ENCODE measurements at places on chromosomes 11 and 22.

DNA sequence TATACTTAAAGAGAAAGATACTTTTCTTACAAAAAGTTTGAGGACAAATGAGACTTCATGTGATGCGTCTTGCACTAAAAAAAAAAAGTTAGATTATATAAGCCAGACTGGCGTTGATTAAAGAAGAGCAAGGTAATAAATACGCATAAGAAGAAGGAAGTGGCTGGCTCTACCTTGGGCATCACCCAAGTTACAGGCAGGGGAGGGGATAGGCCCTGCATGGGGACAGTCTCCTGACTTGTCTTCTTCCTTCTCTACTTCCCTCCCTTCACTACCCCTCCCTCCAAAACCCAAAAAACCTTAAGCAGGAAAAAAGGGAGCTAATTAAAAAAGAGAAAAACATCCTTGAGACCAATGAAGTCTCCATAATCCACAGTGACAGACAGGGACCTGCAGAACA, 22.3 kb upstream of the TMA7B start:
- DNase-seq = no peak

- DNase-seq = no peak
These were observed 22.5 kb downstream of the PISD start for GRCh38 chr22:31639436-31640039.

- DNase-seq = no peak
These were observed 12.2 kb upstream of the CCDC89 start for GRCh38 chr11:85698195-85698594.

GRCh38 chr11:16924826-16925560, 89.2 kb downstream of the PLEKHA7 start:
- peak; percentile 87 for DNase-seq

DNA sequence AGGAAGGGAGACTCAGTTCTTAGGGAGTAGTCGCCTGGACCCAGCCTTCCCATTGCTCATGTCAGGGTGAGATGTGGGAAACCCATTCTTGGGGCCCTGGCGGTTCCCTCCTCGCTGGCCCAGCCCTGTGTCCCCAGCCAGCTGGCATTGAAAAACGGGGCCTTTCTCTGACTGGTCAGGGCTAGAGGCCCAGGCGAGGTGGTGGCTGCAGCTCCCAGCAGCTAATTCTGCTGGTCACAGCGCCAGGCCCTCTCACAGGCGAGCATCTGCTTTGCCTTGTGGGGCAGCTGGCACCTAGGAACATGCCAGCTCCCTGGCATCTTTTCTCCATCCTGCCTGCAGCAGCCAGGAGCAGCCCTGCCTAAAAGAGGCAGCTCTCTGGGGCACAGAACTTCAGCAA, 20.1 kb downstream of the TSPAN18 start:
- peak; percentile 79 for DNase-seq

DNA sequence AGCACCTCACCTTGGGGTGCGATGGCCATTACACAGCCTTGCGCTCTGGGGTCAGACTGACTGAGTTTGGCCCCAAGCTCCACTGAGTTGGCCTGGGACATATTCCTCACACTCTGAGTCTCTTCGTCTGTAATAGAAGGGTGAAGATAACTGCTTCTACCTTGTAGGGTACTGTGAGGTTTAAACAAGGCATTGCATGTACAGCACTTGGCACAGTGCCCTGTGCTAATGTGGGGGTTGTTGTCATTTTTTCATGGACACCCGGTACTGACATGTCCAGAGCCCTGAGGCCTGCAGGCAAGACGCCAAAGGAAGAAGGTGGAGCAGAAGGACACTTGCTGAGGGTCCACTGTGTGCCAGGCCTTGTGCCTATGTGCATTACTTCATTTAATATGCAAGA, 50.7 kb downstream of the OTOG start:
- DNase-seq = no peak

GRCh38 chr11:29318134-29318845, 698.5 kb downstream of the KCNA4 start:
- no peak for DNase-seq

DNA sequence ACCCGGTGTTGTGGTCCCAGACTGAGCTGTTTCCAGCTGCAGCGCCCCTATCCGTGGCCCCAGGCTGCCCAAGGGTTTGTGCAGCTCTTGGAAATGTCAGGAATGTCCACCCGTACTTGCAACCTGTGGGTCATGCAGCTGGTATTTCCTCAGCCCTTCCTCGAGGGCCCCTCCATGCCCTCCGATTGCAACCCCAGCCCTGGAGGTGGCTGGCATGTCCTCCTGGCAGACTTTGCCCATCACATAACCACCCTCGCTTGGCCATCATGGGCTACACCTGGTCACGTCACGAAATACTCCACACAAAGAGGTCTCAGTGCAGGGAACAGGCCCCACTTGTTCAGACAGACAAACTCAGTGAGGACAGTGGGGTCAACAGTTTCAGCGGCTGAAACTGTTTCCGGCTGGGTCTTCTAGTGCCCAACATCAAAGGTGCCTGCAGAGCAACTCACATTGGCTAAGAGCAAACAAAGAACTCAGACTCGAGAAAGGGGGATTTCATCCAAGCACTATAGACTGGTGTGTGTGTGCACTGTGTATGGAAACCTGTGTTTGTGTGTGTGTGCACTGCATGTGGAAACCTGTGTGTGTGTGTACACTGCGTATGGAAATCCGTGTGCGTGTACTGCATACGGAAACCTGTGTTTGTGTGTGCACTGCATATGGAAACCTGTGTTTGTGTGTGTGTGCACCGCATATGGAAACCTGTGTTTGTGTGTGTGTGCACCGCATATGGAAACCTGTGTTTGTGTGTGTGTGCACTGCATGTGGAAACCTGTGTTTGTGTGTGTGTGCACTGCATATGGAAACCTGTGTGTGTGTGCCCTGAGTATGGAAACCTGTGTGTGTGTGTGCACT, 72.8 kb upstream of the CCND1 start:
- no peak for DNase-seq

- DNase-seq = peak; percentile 81
These were observed 27.3 kb downstream of the STK33 start for GRCh38 chr11:8566613-8567210.

- no peak for DNase-seq
These were observed 18.1 kb downstream of the DUSP8 start for GRCh38 chr11:1553808-1554594.

DNA sequence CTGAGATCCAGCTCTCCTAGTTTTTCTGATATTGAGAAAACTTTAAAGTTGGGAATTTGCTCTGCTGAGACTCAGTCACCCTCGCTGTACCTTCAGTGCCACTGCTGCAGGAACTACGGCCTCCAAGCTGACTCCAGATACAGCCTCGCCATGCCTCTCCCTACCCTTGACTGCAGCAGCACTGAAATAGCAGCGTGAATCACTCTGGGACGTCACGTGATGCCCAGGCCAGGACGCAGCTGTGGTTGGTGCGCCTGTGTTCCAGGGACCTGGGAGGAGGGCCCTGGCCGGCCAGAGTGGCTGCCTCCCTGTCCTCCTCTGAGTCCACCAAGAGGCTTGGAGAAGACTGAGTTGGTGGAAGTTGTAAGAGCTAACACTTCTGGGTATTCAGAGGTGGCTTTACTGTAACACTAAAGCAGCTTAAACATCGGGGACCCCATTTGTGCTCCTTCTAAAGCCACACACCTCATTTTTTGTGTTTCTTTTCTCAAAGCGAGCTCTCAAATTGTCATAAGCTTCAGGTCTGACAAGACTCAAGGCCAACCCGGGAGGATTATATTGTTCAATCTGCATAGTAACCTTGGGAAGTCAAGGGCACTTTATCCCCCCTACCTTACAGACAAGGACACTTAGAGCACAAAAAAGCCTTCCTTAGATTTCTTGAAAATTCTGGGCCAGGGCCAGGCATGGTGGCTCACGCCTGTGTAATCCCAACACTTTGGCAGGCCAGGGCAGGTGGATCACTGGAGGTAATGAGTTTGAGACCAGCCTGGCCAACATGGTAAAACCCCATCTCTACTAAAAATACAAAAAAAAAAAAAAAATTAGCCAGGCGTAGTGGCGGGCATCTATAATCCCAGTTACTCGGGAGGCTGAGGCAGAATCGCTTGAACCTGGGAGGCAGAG, 4.2 kb upstream of the STIP1 start:
- DNase-seq = peak; percentile 95

GRCh38 chr22:39296981-39297489, 22.4 kb downstream of the RPL3 start:
- no peak for DNase-seq

DNA sequence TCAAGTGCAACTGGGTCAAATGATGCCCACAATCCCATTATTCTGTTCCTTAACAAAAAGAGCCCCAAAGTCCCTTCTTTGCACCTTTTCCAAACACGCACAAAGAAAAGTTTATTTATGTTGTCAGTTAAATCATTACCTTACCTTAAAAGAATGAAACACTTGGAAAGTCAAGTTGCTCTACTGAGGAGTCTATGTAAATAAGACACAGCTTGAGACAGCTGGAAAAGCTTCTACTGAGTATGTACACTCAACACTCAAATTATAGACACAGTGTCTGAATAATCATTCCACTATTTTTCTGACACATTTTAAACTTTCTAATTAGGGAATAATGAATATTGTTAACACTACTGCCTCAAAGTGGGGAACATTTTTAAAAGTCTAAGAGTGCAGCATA, 21.6 kb upstream of the PHLDA2 start:
- no peak for DNase-seq

- no peak for DNase-seq
These were observed 120.9 kb downstream of the ME3 start for GRCh38 chr11:86551288-86552092.

GRCh38 chr11:501683-502287, 5.3 kb downstream of the RNH1 start:
- DNase-seq = no peak

DNA sequence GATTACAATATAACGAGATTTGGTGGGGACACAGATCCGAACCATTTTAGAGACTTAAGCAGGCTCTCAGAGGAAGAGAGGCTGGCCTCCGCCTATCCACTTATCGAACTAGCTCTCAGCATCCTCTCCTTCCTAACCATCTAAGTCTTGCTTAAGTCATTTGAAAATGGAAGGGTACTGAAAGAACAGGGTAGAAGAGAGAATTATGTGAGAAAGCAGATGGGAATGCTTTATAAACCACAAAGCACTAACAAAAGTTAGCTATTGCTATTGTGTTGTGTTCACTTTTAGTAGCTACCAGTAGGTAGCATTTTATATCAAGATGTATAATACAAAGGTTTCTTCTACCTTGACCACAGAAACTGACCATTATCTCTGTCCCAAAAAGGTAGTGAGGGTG, 153.4 kb upstream of the CADM1 start:
- no peak for DNase-seq

GRCh38 chr11:79363256-79363655, 77.6 kb downstream of the TENM4 start:
- no peak for DNase-seq

DNA sequence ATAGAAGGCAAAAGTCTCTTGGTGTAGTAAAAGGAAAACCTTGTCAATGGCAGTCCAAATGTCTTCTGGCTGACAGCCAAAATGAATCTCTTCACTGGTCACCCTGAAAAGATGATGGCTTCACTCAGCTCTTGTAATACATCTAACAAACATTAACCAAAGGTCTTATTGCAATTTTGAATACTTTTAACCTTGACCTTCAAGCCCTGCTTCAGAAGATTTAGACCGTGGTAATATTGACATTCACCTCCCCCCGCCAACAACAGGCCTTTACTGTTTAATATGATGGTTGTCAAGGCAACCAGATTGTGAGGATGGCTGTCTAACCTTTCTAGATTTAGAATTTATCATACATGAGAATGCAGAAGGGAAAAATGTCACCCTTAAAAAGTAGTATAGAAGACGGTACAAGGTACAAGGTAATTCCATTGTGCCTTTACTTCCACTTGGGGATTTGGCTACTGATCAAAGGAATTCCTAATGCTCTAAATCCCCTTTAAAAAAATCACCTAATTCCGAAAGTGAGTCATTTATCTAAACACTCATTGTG, 342.3 kb downstream of the LARGE1 start:
- DNase-seq = no peak

- no peak for DNase-seq
These were observed at the start of gene PANX3 for GRCh38 chr11:124611064-124611463. Gene PANX3, plus strand, starts transcription at chr11:124611428. Its CDS starts 129 bp downstream, at chr11:124611557.

DNA sequence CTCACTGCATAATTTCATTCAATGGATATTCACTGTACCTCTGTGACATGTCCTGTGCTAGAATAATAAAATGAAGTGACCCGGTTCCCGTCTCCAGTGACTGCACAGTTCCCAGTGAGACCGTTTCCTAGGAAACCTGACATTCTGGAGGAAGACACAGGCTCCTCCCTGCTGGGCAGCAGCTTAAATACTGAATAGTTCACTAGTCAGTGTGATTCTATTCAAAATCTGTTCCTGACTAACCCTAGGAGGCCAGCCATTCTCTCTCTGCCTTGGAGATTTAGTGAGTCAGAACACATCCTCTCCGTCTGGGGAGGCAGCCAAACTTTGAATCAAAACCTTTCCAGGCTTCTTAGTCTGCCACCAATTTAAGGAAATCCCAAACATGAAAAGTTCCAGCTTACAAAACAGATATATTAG, 11.3 kb downstream of the TRIM66 start:
- peak; percentile 85 for DNase-seq

DNA sequence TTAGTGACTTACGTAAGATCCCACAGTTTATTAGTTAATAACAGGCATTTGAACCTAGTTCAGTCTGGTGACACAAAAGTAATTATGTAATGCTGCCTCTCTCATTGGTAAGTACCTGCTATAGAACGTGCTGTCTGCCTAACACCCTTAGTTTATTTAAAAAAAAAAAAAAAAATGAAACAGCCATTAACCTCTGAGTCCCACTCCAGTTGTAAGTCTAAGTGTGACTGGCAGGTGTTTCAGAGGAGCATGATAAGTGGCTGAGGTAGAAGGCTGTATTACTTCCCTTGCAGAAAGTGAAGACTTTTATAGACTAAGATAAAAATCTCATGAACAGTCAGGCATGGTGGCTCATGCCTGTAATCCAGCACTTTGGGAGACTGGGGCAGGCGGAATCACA, 140.5 kb downstream of the TRIM44 start:
- no peak for DNase-seq

DNA sequence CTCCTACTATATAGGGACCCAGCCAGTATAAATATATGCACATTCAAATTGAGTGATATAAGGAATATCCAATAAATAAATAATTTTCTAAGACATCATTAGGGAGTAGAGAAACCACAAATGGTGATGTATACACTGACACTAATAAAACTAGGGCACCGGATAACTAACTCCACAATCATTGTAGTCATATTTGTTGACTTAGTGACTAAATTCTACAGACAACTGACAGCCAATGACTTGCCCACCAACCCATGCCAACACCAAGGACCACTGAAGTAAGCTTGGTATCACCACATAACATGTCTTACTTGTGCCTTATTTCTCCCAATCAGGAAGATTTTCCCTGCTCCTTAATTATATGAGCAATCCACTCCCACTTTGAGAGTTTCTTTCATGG, 139.6 kb upstream of the TRPC6 start:
- no peak for DNase-seq

GRCh38 chr22:46742576-46743221, 4.6 kb upstream of the CERK start:
- DNase-seq = no peak

- DNase-seq = peak; percentile 43
These were observed 17.7 kb downstream of the CABP7 start for GRCh38 chr22:29737251-29738117.

- DNase-seq = no peak
These were observed 237.8 kb downstream of the GRIK4 start for GRCh38 chr11:120749395-120749794.

- DNase-seq = peak; percentile 73
These were observed 16.0 kb downstream of the PRR5L start for GRCh38 chr11:36311926-36312595.

Data from tongue (tissue), 3 donors.